Activated CD8-positive, alpha-beta T cell treated with anti-CD3 and anti-CD28 coated beads for 36 hours (primary cell): ENCODE measurements at places on chromosomes 2 and 18. TPM values are rescaled to one million over a fixed set of nuclear protein-coding genes. Genes with fewer than 3 reads are reported as not detected.

The MC5R gene
- not detected for total RNA-seq

The SCYGR4 gene
- total RNA-seq, result not detected

The CCDC68 gene
- total RNA-seq, result not detected

The DNAH7 gene
- total RNA-seq, result 0.07 TPM

The LHCGR gene
- total RNA-seq, result not detected

The ZNF532 gene
- total RNA-seq, result 1.8 TPM

The PSMA8 gene
- 1.8 TPM for total RNA-seq

The REG1B gene
- total RNA-seq, result not detected

The NUP35 gene
- total RNA-seq, result 25.1 TPM

The TMEFF2 gene
- total RNA-seq, result not detected

The ANKRD30B gene
- total RNA-seq, result not detected

The SPDYA gene
- 1.3 TPM for total RNA-seq

The RAMP1 gene
- 1.0 TPM for total RNA-seq

The C2orf15 gene
- total RNA-seq, result 1.4 TPM
